WTC11 (cell line): ENCODE measurements at places on chromosomes 13 and 19. TPM values are rescaled to one million over a fixed set of nuclear protein-coding genes. Genes with fewer than 3 reads are reported as not detected.

Gene RAB3A
- 12.2 to 14.7 TPM (median 14.6 TPM) in 3 replicates for total RNA-seq

Gene CGB5
- 0.30 to 0.62 TPM (median 0.35 TPM) in 3 replicates for total RNA-seq

Gene CD177
- total RNA-seq = 2.0 to 4.5 TPM (median 2.0 TPM) in 3 replicates

DNA sequence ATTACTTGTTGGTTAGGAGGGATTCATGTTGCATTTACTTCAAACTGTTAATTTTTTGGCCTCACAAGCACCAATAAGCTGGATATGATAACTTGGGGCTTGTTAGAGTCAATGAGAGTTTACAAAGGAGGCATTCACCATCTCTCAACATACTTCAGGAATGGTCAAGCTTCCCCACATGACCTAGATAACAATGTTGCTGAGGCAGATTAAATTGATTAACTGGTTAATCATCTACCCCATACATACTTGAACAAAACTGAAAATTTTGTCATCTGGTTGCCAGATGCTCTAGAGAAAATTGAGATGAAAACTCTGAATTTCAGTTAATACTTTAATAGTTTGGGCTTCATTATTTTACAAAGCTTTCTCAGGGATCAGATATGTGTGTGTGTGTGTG is 43.0 kb upstream of the UBL3 start:
- no peak for DNase-seq

DNA sequence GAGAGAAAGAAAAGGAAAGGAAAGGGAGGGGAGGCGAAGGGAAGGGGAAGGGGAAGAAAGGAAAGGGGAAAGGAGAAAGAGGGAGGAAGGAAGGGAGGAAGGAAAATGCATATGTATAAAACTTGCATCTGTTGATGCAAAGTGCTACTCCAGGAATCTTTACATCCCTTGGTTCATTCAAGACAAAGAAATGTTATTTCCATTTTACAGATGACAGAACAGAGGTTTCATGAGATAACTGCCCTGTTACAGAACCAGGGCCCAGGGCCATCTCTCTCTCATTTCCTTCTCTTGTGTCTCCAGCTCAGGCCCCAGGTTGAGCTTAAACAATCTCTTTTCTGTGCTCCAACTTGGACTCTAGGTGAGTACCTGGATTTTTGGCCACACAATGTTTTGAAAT is 1.8 kb upstream of the SLC25A30 start:
- DNase-seq = no peak

- no peak for DNase-seq
Measured at GRCh38 chr13:74732736-74733385, 598.7 kb upstream of the KLF12 start.

- DNase-seq = no peak
Measured at GRCh38 chr13:93640452-93640851, 413.8 kb downstream of the GPC6 start.

- DNase-seq = peak; percentile 83
Measured at GRCh38 chr19:49150106-49150943, 4.9 kb downstream of the HRC start.

DNA sequence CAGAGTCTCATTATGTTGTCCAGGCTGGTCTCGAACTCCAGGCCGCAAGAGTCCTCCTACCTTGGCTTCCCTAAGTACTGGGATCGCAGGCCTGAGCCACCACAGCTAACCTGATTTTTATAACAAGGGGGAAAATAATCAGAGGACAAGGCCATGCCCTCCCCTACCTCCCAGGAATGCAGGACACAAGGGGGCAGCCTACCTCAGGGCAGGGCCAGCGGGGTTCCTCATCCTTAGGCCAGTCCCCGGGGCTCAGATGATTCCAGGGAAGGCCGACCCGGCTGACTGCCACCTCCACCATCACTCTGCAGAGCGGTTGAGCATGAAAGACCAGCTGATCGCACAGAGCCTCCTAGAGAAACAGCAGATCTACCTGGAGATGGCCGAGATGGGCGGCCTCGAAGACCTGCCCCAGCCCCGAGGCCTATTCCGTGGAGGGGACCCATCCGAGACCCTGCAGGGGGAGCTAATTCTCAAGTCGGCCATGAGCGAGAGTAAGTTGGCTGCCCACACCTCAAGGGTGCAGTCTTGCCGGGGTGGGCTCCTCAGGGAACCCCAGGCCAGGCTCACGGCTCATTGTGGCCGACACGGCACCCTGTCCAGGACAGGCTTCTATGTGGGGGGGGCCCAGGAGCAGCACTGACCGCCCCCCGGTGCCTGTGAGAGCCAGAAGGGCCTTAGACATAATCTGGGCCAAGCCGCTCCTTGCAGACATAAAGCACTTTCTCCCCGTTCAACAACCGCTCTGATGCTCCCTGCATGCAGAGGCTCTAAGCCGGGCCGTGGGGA is 26.8 kb downstream of the PEX11G start:
- peak; percentile 56 for DNase-seq
